ENCODE measurements at places on chromosomes 4 and X. TPM values are rescaled to one million over a fixed set of nuclear protein-coding genes. Genes with fewer than 3 reads are reported as not detected.

RADX gene
- 1.1 TPM for polyA plus RNA-seq

NLRP2B gene
- polyA plus RNA-seq: not detected

PARM1 gene
- polyA plus RNA-seq: 1.8 TPM

NDP gene
- polyA plus RNA-seq: 0.01 TPM

CHIC1 gene
- polyA plus RNA-seq: 0.71 TPM
